ENCODE measurements at places on chromosomes 2 and 18.
A peak's percentile ranks its signal among the peaks of the same experiment; 100 is the strongest.

- no peak for DNase-seq
Measured at GRCh38 chr2:212073360-212073759, 465.2 kb downstream of the ERBB4 start.

GRCh38 chr2:69608109-69608508, 35.4 kb downstream of the AAK1 start:
- no peak for DNase-seq

DNA sequence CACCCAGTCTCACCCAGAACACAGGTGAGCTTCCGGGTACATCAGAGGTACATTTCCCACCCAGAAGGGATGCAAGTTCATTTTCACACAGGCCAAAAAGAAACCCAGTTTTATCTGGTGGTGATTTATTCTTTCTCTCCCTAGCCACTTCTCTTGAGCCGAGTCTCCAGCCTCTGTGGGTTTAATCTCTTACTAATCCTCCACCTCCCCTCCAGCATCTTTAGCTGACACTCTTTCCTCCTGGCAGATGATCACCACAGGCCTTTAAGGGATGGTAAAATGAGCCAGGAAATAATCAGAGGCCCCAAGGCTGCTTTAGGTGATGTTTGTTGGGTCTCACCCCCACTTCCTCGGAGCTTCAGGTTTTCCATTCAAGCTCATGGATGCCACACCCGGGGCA, 145.7 kb upstream of the DLX2 start:
- peak; percentile 68 for DNase-seq

DNA sequence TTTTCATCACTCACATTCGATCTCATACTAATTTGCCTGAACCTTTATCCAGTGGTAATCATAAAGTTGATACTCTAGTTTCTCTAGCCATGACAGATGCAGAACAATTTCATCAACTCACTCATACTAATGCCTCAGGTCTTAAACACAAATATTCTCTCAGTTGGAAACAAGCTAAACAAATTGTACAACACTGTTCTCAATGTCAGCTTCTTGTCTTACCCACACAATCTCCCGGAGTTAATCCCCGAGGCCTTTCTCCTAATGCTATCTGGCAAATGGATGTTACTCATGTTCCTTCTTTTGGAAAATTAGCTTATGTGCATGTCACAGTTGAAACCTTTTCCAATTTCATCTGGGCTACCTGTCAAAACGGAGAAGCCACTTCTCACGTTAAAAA, 11.5 kb upstream of the CNOT11 start:
- no peak for DNase-seq

GRCh38 chr18:70216788-70217187, 11.3 kb upstream of the RTTN start:
- DNase-seq: no peak

DNA sequence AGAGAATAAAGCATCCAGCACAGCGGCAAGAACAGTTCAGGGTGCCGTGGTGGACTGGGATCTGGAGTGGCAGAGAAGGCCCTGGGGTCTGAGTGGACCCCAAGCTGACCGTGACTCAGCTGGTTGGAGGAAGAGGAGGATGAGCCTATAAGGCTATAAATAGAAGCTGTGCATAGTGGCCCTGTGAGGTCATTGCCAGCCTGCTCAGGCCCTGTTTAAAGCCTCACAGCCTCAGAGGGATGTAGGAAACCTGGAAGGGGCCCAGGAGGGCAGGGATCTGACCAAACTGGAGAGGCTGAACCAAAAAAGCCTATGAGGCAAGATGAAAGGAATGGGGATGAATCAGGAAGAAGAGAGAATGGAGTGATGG, 11.3 kb upstream of the DES start:
- DNase-seq: no peak

DNA sequence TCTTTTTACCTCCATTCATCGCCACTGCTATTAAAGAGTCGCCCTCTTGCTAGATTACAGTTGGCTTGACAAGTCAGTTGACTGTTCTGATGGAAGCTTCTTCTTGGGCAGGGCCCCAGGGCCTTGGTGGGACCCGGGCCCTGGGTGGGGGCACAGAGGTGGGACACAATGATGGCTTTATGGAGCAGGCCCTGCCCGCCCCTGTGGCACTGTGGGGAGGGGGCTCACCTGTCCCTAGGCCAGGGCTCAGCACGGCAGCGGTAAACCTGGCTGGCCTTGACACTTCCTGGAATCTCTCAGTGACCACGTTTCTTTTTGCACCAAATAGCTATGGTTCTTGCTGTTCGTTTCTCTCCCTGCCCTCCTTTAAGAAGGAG, 4.9 kb upstream of the HS6ST1 start:
- DNase-seq: peak; percentile 15

GRCh38 chr2:61670591-61671501, 132.7 kb upstream of the XPO1 start:
- DNase-seq: no peak

GRCh38 chr18:74672371-74672770, 74.7 kb downstream of the ZNF407 start:
- no peak for DNase-seq

All from D341Med (cell line).